ENCODE measurements at places on chromosomes 2 and 18.

DNA sequence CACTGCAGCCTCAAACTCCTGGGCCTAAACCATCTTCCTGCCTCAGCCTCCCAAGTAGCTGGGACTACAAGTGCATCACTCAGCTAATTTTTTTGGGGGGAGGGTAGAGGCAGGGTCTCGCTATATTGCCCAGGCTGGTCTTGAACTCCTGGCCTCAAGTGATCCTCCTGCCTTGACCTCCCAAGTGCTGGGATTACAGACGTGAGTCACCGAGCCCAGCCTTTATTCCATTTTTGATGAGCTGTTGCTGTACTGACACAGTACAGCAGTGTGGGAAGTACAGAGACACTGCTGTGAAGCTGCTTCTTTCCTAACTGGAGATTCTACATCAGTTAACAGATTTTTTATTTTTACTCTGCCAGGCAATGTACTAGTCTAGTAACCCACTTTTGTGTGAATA is 18.8 kb downstream of the PTRHD1 start:
- no peak for DNase-seq

- DNase-seq = no peak
Measured at GRCh38 chr2:47095349-47096020, 59.6 kb downstream of the STPG4 start.

DNA sequence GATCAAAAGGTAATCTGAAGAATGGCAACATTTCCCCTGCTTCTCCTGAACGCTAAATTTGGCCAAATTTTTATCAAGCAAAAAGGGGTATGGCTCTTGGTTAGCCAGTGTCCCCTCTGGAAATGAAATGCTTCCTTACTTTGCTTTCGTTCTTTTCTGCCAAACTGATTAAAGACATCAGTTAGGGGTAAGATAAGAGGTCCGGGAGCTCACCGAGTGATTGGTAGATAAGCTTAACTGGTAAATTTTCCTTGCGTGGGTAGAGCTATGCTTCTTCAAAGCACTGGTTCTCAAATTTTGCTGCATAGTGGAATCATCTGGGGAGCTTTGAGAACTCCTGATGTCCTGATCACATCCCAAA is 62.7 kb upstream of the MAPRE2 start:
- no peak for DNase-seq

DNA sequence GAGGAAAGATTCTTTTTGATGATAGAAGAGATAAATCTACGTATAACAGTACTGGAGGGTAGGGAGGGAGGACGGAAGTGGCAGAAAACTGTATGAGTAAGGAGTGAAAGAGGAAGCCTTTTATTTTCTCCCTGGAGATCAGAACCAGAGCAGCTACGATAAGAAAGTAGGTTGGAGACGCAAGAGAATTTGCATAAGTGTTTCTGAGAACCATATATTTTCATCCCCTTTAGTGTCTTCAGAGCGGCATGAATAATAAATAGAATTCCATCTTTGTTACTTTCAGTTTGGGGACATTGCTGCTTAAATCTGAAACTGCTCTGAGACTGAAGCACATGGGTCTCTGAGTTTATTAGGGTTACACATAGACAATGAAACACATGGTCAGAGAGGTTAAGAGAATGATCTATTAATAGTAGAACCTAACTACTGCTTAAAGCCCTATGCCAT is 230.2 kb upstream of the TNP1 start:
- DNase-seq = no peak

GRCh38 chr2:11314487-11314886 is 29.9 kb downstream of the ROCK2 start:
- DNase-seq = no peak

DNA sequence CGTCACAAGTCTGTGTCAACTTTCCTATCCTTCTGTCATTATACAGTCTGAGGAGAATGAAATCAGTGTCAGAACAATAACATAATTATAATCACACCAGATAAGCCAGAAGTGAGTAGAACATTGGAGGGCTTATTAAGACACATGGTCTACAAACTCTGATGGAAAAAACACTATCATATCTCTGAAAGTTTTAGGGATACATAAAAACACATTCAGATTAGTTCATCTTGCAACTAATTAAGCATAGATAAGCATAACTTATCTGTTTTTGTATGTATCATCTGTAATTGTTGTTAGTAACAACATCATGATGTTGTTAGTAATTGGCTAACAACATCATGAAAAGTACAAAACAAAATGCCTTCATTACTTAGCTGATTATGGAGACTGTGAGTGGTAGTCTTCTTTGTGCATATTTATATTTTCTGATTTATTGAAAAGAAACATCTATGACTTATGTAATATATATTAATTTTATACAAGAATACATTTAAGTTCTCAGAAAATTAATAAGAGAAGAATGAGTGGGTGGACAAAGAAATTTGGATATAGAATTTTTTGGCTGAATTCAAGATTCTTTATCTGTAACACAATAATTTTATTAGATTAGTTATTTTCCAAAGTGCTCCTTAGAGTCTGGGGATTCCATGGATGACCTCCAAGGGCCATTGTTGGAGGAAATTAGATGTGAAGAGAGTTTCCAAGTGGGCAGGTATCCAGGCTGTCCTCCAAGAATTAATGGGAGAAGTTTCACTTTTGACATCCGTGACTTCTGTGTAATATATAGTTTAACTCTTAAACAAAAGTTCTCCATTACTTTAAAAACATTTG is 16.9 kb upstream of the CCDC102B start:
- no peak for DNase-seq

DNA sequence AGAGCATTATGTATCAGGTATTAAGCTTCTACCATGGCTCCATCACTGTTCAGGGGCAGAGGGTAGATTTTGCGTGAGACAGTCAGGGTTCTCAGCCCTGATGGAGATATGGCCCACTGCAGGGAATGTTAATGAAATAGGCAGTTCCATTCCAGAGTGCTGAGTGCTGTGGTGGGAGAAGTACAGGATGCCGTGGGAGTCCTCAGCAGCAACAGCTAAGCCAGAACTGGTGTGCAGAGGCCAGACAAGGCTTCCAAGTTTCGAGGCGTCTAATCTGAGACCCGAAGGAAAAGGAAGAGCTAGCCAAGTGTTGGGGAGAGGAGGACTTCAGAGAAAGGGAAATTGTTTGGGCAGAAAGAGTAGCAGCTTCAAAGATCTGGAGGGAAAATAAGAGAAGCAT is 30.2 kb upstream of the MAPRE2 start:
- no peak for DNase-seq

- no peak for DNase-seq
Measured at GRCh38 chr2:1041012-1041805, 90.6 kb downstream of the SNTG2 start.

GRCh38 chr2:207311316-207312005 is 145.7 kb upstream of the KLF7 start:
- no peak for DNase-seq

DNA sequence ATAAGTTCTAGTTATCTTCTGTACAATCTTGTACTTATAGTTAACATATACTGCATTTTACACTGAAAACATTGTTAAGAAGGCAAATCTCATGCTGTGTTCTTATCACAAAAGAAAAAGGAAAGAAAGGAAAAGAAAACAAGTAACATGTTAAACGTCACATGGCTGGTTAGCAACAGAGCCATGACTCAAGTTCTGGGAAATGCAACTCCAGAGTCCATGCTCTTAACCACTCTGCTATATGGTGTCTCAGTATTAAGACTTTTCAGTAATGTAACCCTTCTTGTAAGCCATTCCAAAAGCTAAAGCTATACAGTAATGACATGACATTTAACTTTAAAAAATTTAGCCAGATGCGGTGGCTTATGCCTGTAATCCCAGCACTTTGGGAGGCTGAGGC is 181.4 kb downstream of the BARD1 start:
- no peak for DNase-seq

- DNase-seq = no peak
Measured at GRCh38 chr2:86704459-86704971, 15.6 kb upstream of the RMND5A start.

DNA sequence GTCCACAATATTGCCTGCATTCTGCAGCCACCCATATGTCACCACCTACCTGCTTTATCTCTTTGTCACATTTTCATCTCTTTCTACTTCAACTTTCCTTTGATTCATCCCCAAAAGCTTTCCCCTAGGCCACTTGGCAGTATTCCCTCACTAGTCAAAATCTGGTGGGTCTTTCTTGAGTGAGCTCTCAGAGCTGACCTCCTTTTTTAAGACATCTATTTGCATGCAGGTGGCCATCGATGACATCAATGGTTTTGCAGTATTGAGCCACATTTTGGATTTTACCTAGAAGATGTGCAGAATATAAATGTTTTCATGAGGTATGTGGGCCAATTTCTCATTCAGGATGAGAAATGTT is 133.4 kb upstream of the REG3A start:
- DNase-seq = no peak

GRCh38 chr18:57276829-57277228 is 75.5 kb upstream of the ST8SIA3 start:
- no peak for DNase-seq

DNA sequence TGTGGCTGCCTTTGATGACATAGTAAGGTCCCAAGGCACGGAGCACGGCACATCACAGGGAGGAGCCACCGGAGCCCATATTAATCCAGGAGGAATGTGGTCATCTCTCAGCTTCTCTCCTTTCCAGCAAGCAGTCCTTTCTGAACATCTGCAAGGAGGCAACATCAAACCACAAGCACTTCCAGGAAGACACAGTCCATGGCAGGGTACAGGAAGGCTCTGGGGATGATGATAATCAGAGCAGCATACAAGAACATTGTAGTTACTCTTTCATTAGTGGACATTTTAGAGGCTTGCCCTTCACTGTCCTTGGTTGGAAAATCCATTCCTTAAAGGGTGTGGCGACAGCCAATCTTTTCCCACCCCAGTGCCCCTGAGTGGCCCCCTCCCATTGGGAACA is 31.1 kb downstream of the YPEL5 start:
- DNase-seq = no peak

Measured in activated T-cell treated with anti-CD3 and anti-CD28 coated beads, Interleukin-2, amount 50 U/mL, for 24 hours (primary cell).